Mammary microvascular endothelial cell (primary cell): ENCODE measurements at places on chromosomes 3 and 15. TPM values are rescaled to one million over a fixed set of nuclear protein-coding genes. Genes with fewer than 3 reads are reported as not detected.

Gene SLC12A1
- total RNA-seq: not detected in 2 replicates

Gene ISLR
- total RNA-seq: not detected in 2 replicates

Gene TMEM45A
- total RNA-seq: 2.3 and 2.5 TPM in 2 replicates

Gene RAB6B
- total RNA-seq: 1.1 and 1.2 TPM in 2 replicates

Gene LRTM1
- not detected in 2 replicates for total RNA-seq

Gene CMTM8
- total RNA-seq: 7.7 and 9.9 TPM in 2 replicates

Gene PPARG
- total RNA-seq: 17.1 and 20.1 TPM in 2 replicates

Gene LYZL4
- total RNA-seq: not detected in 2 replicates

Gene MUSTN1
- not detected in 2 replicates for total RNA-seq

Gene MUC20
- total RNA-seq: not detected in 2 replicates

Gene IL17RE
- total RNA-seq: 0.07 and 0.34 TPM in 2 replicates

Gene ANKRD34C
- not detected in 2 replicates for total RNA-seq

Gene ABHD5
- 53.8 and 54.8 TPM in 2 replicates for total RNA-seq

Gene NEK10
- 0.13 and 0.30 TPM in 2 replicates for total RNA-seq

Gene TMEM207
- total RNA-seq: not detected in 2 replicates

Gene RTP1
- not detected in 2 replicates for total RNA-seq

Gene IGSF10
- total RNA-seq: under 0.01 TPM in 1 of 2 replicates, not detected in the other

Gene FOXB1
- total RNA-seq: not detected in 2 replicates

Gene SECISBP2L
- total RNA-seq: 16.6 and 18.1 TPM in 2 replicates

Gene HEXA
- 61.6 and 72.6 TPM in 2 replicates for total RNA-seq

Gene FMN1
- total RNA-seq: under 0.01 TPM in 2 replicates

Gene PAQR5
- total RNA-seq: 0.47 TPM in 1 of 2 replicates, not detected in the other

Gene EIF4G1
- total RNA-seq: 517 and 527 TPM in 2 replicates

Gene TMEM158
- 3.3 and 3.5 TPM in 2 replicates for total RNA-seq

Gene CHRM5
- not detected in 2 replicates for total RNA-seq

Gene CCR4
- total RNA-seq: 2.3 and 2.6 TPM in 2 replicates

Gene FOXL2
- not detected in 2 replicates for total RNA-seq

Gene GPR149
- not detected in 2 replicates for total RNA-seq

Gene TNFAIP8L3
- total RNA-seq: 44.4 and 48.0 TPM in 2 replicates
